T-helper 17 cell (primary cell): ENCODE measurements at places on chromosomes 13 and 19. TPM values are rescaled to one million over a fixed set of nuclear protein-coding genes. Genes with fewer than 3 reads are reported as not detected.

KL gene
- not detected for total RNA-seq

GRCh38 chr13:113029487-113030258, 60.7 kb downstream of the MCF2L start:
- no peaks in the 10 kb centered on the region for H3K27me3 ChIP-seq
- peak; percentile 50 for DNase-seq
- no peaks in the 10 kb centered on the region for H3K36me3 ChIP-seq
- H3K27ac ChIP-seq: no peak overlapping the region

ZNF700 gene
- 14.3 TPM for total RNA-seq

RNASEH2B gene
- 66.0 TPM for total RNA-seq

DNA sequence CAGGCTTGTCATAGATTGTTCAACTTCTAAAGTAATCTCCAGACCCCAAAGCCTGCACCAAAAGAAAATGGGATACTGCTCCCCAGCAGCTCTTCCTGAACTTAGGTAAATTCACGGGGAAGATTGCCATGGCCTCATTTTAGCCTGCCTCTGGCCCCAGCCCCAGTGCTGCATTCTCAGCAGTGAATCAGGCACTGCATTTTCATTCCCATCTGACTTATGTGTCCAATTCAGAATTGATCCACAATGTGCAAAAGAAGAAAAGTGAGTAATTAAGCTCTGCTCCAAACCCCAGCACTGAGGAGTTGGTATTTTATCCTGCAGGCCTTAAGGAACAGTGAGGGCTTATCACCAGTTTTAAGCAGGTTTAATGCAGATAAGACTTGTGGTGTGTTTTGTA, 176.4 kb downstream of the KCTD12 start:
- H3K4me3 ChIP-seq: no peak overlapping the region
- H3K27ac ChIP-seq: no peak overlapping the region
- DNase-seq: no peak
- H3K4me1 ChIP-seq: no peaks in the 10 kb centered on the region
- no peaks in the 10 kb centered on the region for H3K27me3 ChIP-seq

- H3K27ac ChIP-seq: peak overlapping the region; percentile 83
- H3K4me3 ChIP-seq: peak overlapping the region; percentile 61
- H3K27me3 ChIP-seq: no peaks in the 10 kb centered on the region
- H3K36me3 ChIP-seq: no peaks in the 10 kb centered on the region
- no peak for DNase-seq
These were observed 182.2 kb downstream of the FOXO1 start for GRCh38 chr13:40484101-40484800.

DNA sequence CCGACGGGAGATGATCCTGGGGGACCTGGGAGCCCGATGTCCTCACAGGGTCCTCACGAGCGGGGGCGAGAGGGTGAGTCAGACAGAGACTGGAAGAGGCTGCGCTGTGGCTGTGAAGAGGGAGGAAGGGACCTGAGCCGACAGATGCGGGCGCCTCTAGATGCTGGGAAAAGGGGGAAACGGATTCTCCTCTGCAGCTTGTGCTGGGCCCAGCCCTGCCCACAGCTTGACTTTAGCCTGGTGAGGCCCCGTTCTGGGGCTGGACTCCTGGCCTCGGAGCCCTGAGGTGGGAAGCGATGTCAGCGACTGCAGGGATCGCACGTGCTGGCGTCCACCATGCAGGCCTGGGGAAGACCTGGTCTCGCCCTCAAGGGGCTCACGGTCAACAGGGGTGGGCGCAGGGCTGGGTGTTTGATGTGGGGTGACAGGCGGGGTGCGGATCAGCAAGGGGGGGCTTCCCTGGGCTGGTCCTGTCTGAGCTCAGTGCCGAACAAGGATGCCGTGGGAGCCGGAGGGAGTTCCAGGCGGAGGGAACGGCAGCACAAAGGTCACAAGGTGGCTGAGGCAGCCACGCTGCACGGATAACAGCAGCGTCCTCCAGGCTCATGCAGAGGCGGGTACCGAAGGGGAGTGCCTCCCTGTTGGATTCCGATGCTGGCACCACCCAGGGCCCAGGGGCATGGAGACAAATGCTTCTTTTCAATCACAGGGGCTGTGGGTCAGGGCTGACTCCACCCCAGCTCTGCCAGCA, 31.8 kb downstream of the PIP5K1C start:
- no peak for DNase-seq
- peaks cover 22% of the 10 kb centered on the region for H3K4me1 ChIP-seq
- no peaks in the 10 kb centered on the region for H3K27me3 ChIP-seq
- no peak overlapping the region for H3K27ac ChIP-seq

DNA sequence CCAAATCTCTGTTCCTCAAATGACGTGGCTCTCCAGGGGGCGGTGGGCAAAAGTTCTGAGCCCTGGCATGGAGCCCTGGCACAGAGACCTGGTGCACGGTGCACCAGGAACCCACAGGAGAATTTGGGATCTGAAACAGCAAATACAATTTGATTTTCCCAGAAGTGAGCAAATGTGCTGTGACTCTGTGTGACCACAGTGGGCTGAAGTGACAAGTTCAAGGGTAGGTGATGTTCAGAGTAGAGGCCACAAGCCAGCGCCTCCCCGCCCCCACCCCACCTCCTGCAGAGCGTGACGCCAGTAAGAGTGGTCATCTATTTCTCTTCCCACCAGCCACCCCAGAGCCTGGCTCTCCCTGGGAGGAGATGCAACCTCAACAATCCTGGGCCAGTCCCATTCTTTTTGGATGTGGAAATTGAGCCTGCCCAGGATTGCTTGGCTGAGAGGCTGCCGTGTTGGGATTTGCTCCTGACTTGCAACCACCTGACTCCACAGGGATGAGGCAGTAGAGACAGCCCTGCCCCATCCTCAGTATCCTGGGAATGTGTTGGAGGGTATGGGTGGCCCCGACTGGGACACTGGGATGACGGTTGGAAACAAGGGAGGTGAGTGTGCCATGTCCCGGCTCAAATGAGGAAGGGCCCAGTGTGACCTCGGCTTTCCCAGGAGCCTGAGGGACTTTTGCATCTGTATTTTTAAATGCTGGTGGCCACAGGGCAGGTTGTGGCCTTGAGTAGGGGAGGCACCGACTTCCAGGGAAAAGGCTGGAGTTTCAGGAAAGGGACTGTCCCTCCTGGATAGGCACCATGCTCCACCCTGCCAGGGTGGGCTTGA, 11.1 kb upstream of the BCL3 start:
- H3K4me3 ChIP-seq: no peak overlapping the region
- peaks cover 7% of the 10 kb centered on the region for H3K4me1 ChIP-seq
- no peak overlapping the region for H3K27ac ChIP-seq
- H3K27me3 ChIP-seq: no peaks in the 10 kb centered on the region

DNA sequence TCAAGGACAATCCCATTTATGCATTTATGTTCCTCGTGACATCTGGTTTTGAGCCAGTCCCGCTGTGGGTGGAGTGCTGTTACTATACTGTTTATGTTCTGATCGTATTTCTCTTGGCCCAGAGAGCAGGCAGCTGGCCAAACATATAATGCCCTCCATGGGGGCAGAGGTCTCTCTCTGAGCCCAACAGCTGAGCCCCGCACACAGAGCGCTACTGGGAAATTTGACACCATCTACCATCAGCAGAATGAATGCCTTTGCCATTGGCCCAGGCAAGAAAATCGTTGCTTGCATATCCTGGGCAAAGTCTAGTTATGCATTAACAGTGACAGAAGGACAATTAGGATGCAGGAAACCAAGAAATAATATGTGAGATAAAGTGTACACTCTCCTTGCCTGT, 126.8 kb upstream of the CACNA1A start:
- H3K36me3 ChIP-seq: no peaks in the 10 kb centered on the region
- H3K4me3 ChIP-seq: no peak overlapping the region
- DNase-seq: no peak
- peaks cover 18% of the 10 kb centered on the region for H3K27me3 ChIP-seq
- H3K27ac ChIP-seq: no peak overlapping the region

PTPRH gene
- not detected for total RNA-seq

DNA sequence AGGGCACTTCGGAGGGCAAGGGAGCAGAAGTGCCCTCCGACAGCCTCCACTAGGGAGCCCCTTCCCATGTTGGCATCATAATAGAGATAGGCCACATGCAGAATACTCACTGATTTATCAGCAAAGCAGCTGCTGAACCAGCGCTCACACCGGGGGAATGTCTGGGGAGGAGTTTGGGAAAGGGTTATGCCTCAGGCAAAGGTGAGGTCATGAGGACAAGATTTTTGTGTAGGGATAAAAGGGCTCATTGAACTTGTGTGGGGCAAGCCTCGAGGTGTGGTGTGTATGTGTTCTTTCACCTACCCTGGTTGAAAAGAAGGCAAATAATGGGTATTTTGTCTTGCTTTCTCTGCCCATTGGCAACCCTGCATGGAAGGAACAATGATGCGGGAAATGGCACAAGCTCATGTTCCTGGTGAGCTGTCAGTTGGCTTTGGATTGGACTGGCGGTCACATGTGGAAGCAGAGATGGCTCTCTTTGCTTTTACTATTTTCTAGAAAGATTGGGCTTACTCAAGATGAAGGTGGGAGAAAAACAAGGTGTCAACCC, 39.1 kb upstream of the SLC7A9 start:
- H3K27ac ChIP-seq: no peak overlapping the region
- peaks cover 12% of the 10 kb centered on the region for H3K36me3 ChIP-seq
- H3K27me3 ChIP-seq: no peaks in the 10 kb centered on the region
- no peak overlapping the region for H3K4me3 ChIP-seq

DNA sequence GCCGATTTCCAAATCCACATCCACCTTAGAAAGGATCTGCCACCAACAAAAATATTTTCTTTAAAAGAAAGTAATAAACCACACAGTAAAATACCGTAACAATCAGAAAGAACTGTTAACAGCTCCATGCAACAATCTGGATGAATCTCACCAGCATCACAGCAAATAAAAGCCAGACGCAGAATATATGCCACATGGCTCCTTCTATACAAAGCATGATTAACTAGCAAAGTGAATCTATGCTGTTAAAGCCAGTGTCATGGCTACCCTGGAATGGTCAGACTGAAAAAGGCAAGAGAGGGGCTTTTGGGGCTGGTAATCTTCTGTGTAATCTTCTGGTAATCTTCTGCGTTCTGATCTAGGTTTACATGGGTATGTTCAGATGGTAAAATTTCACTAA, 81.3 kb downstream of the SACS start:
- no peak overlapping the region for H3K4me3 ChIP-seq
- H3K27ac ChIP-seq: no peak overlapping the region

DNA sequence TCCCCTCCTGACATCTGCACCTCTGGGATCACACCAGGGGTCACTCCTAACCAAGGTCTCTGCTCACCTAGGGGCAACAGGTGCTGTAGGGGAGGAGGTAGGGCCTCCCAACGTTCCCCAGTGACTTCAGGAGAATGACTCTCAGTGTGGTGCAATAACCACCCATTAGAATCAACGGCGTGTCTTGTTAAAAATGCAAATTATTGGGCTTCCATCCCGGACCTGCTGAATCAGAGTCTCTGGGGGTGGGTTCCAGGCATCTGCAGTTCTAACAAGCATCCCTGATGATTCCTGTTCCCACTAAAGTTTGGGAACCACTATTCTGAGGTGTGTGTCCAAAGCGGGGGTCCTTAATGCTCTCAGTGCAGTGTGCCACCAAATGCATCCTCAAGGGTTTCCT, 84.6 kb downstream of the CRYL1 start:
- no peak for DNase-seq
- no peak overlapping the region for H3K4me3 ChIP-seq
- peaks cover 19% of the 10 kb centered on the region for H3K4me1 ChIP-seq
- H3K36me3 ChIP-seq: peaks cover 7% of the 10 kb centered on the region

SLC17A7 gene
- not detected for total RNA-seq

DNA sequence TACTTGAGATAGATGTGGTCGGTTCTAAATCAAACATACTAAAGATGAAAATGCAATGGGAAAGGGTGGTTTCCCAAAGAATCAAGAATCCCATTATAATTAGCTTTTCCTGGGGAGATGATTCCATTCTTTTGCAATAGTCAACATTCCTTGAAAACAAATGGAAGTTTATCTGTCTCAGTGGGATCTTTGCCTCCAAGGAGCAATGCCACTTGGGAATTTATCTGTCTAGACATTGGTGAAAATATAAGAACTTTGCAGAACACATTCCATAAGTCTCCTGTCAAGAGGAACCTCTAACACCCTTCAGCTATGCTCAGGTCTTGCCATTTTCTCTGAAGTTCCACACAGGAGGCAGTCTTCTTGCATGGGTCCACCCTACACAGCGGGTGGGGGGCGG, 152.5 kb downstream of the KCTD12 start:
- H3K27ac ChIP-seq: no peak overlapping the region
- no peaks in the 10 kb centered on the region for H3K36me3 ChIP-seq
- H3K4me3 ChIP-seq: no peak overlapping the region
- peaks cover 14% of the 10 kb centered on the region for H3K27me3 ChIP-seq
- H3K4me1 ChIP-seq: no peaks in the 10 kb centered on the region

GRCh38 chr13:76971215-76971614, 20.7 kb upstream of the CLN5 start:
- no peak overlapping the region for H3K27ac ChIP-seq
- DNase-seq: no peak
- no peak overlapping the region for H3K4me3 ChIP-seq
- H3K36me3 ChIP-seq: peaks cover 2% of the 10 kb centered on the region
- H3K27me3 ChIP-seq: peaks cover 71% of the 10 kb centered on the region

GRCh38 chr13:75648446-75648845, 12.3 kb downstream of the LMO7 start:
- no peak overlapping the region for H3K27ac ChIP-seq
- H3K36me3 ChIP-seq: peaks cover 12% of the 10 kb centered on the region
- H3K4me1 ChIP-seq: no peaks in the 10 kb centered on the region
- H3K27me3 ChIP-seq: no peaks in the 10 kb centered on the region
- no peak overlapping the region for H3K4me3 ChIP-seq

DNA sequence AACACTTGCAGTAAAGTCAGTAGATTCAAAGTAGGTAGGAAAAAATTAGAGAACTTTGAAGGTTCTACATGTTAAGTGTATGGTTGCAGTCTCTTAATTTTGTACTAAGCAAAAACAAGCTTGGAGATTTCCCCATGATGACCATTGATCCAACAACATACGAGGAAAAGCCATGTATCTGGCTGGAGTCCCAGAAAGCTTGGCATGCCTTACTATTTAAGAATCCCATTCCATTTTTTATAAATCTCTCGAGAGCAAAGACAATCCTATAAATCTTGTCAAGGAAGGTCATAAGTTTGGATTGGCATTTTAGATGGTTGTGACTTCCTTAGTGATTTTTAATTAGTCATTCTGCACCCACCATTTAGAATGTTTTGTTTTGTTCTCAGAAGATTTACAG, 495.9 kb downstream of the GPC5 start:
- no peak for DNase-seq
- no peak overlapping the region for H3K4me3 ChIP-seq

ZNF8 gene
- total RNA-seq: 5.6 TPM
